Stimulated activated CD4-positive, alpha-beta T cell treated with anti-CD3 and anti-CD28 coated beads, Interleukin-12 subunit alpha, Interleukin-12 subunit beta, amount 100 ng/mL, for 24 hours (primary cell): ENCODE measurements at places on chromosomes 1 and 21.

GRCh38 chr21:39258207-39258606 is 55.2 kb downstream of the BRWD1 start:
- no peak for DNase-seq

DNA sequence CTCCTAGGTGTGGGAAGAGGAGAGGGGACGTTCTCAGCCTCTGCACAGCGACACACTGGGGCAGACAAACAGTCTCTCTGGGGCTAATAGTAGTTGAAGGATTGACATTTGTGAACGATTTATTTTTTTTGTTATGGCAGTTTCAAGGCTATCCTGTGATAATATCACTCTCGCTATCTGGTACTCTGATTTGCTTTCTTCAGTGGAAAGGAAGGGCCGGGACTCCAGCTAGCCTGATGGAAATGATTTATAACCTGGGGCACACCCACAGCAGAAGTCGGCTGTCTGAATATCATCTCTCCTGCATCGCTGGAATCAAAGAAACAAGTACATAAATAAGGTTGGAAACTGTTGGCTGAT is 122.7 kb downstream of the KCNN3 start:
- no peak for DNase-seq

GRCh38 chr1:183090391-183091006 is 67.3 kb downstream of the LAMC1 start:
- no peak for DNase-seq

DNA sequence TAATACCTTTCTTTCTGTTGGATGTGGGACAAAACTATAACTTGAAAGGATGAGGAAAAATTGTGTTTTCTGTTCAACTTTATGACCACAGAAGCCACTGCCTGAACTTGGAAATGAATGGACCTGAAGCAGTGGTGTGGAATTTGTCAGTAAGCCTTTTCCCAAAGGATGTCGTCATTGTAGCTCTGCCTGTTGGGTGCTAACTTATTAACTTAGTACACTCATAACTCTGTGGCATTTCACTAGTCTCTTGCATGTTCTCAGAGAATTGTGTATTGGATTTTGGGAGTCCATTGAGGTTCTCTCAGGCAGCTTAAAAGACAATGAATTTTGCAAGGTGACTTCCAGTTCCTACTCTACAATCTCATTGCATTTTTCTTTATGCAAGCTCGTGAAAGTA is 49.6 kb downstream of the KCNK2 start:
- no peak for DNase-seq

DNA sequence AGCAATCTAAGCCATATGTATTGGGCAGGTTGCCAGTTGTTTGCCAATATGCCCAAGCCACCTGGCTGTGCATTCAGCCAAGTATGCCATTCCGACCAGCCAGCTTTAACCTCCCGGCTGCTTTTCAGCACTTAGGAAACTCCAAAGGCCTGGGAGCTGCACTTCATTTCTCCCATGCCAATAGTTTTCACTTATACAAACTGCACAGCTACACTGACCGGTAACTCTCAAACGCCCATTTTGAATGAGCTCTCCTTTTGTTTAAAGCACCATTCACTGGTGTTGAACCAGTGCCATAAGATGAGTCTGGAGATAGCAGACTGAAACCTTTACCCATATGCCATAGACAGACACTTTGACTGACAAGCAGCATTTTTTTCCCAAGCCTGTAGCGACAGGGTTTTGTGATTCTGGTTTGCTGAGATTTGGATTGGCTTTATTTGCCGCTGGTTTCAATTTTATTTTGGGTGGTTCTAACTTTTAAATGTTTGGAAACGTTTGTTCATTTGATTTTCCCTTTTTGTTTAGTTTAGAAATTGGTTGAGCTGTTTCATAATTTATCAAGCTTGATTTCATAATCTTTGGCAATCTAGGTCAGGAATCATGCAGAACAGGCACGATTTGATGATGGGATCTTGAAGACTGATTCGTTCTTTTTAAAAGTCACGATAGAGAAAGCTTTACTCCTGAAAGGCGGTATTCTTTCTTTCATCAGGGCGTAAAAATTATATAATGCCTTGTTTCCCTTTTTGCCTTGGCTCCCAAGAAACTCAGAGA is 144.6 kb downstream of the NFIA start:
- DNase-seq = no peak

DNA sequence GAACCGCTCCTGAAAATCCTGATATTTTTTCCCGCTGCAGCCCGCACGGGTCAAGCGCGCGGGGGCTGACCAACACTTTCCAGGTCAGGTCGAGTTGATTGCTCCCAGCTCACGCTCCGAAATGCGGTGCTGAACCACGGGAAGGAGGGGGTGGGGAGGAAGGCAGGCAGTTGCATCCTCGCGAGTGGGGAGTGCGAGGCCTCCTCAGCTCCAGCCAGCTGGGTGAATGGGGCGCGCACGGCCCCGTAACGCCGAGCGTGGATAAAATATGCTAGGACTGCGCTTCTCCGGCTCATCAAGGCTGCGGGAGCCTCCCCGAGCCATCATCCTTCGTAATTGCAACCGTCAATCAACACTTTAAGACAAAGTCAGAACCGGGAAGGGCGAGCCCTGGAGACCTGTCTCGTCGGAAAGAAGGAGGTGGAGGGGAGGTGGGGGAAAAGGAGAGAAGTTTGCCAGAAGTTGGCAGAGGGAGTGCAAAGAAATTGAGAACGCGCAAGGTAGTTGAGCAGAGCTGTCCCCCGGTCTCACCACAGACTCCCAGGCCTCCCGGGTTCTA is 8.0 kb downstream of the NR5A2 start:
- no peak for DNase-seq

DNA sequence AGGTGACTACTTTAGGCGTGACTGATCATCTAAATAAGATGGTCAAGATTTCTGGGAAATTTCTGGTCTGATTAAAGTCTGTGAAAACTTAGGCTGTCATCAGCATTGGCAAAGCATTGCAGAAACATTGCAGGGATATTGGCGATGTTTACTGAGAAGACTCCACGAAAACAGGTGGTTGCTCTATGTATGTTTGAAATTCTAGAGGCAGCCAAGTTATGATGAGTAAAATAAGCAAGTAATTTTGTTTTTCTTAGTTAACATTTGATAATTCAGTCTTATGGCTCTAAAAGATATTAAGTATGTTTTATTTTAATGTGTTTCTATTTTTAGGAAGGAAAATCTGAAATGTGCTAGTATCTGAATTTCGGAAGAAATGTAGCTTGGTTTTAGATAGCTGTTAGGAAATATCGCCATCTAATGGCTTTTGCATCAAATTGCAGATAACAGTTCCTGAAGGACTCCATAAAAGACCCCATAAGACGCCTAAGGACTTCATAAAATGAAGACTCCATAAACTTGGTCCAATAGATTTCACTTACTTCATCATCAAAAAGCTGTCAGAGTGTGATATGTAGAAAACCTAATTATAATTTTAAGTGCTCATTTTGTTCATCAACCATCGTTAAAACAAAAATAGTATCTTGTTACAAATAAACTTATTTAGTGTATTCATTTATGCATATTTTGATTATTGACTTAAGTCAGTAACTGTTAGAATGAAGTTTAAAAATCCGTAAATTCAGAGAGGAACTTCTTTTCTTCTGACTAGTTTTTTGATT is 344.6 kb downstream of the RYR2 start:
- DNase-seq = no peak

DNA sequence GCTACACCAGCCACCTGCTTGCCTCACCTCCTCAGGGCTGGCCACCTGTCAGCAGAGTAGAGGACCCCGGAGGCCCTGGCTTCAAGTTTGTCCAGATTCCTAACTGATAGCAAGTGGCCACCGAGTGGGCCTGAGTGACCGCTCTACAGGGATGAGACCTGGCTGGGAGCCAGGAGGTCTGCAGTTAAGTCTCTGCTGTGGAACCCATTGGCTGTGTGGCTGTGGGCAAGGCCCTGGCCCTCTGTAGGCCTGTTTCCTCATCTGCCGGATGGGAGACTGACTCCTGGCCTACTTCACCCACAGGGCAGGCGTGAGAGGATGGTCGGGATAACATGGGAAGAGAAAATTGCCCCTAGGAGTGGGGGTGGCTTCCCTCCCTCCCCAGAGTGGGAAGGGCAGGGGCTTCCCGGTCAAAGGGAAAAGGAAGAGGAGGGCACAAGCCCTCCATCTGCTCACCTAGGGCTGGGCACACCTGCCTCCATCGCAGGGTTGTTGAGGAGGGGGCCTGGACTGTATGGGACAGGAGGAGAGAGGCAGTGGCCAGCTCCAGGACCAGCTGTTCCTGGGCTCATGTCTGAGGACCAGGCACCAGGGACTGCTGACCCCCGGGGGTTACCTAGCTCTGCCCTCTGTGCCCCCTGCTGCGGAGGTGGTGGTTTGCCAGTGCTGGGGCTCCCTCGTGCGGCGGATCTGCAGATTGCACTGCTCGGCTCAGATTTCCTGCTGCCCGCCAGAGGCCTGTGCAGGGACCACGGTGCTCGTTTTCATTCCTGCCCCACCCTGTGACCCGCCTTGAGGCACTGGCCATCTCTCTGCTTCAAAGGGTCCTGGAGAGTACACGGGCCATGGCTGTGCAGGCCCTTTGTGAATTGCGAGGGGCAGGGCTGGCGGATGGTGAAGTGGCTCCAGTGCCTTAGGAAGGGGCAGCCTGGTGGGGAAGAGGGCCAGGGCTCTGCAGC is 9.1 kb upstream of the MTFR1L start:
- DNase-seq = peak; percentile 58

GRCh38 chr1:68358439-68358838 is 91.3 kb downstream of the RPE65 start:
- DNase-seq = no peak

DNA sequence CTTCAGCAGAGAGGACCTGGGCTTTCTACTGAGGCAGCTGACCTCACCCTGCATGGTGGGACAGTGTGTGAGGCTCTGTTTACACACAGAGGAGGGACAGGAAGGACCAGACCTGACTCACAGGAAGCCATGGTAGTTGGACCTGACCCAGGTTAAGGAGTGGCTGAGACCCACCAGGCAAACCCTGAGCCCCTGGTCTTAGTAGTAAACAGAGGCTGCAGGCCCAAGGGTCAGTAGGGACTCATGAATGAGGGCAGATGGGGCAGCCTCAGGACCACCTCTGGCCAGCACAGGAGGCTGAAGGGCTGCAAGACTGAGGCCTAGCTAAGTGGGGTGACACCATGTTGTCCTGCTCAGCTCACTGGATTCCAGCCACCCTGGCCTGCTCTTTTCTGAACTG is 273.2 kb downstream of the GRIK3 start:
- no peak for DNase-seq
